Activated naive CD4-positive, alpha-beta T cell treated with anti-CD3 and anti-CD28 coated beads, Interleukin-2, amount 50 U/mL, for 72 hours (primary cell): ENCODE measurements at places on chromosomes 12 and 14.
A peak's percentile ranks its signal among the peaks of the same experiment; 100 is the strongest.

DNA sequence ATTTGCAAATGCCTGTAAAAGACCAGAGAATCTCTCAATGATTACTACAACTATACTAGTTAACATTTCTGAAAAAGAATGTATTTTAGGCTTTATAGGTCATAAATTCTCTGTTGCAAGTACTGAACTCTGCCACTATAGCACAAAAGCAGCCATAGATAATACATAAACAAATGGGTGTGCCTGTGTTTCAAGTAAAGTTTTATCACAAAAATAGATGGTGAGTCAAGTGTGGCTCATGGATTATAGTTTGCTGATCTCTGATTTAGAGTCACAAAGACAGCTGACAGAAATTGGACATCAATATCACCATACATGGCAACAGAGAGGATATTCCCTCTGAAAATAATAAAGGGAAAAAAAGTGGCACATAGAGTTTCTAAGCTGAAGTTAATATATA is 68.1 kb downstream of the FSCB start:
- no peak for DNase-seq

- DNase-seq, result no peak
Observed at GRCh38 chr12:110109037-110109836, 14.9 kb upstream of the IFT81 start.

GRCh38 chr12:106715582-106715981 is 58.9 kb upstream of the RIC8B start:
- no peak for DNase-seq

- peak; percentile 65 for DNase-seq
Observed at GRCh38 chr14:35355981-35356841, 48.3 kb downstream of the NFKBIA start.
